ENCODE measurements at places on chromosomes 2 and 18.
A peak's percentile ranks its signal among the peaks of the same experiment; 100 is the strongest.

- DNase-seq: no peak
These were observed 12.4 kb downstream of the CIB4 start for GRCh38 chr2:26628561-26629345.

DNA sequence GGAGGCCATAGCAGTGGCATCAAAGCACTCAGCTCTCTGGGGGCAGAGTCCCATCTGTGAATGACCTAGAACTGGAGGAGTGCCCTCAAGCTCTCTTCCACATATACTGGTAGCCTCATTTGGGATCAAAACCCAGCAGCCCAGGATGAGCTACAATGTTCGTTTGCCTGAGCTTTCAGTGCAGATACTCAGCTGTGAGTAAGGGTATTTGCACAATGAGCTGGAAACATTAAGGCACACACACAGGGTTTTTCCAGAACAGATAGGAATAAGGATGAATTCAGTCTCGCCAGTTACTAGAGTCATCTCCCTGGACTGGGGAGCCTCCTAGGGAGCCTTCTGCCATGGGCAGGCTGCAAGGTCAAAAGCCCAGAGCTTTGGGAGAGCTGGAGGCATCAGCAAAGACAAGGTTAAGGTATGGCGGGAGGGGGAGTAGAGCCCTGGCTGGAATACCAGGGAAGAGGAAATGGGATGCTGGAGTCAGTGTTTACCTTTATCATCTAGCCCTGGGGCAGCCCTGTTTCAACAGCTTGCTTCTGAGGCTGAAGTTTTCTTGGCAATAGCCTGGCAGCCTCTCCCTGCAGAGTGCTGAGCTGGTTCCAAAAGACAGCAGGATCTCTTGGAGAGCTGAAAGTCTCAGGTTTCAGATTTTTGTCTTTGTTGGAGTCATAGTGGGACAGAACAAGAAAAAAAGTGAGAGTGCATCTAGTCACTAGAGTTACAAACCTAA, 187.7 kb downstream of the LOXHD1 start:
- no peak for DNase-seq

GRCh38 chr18:51163543-51163942, 33.9 kb downstream of the MEX3C start:
- DNase-seq: no peak

DNA sequence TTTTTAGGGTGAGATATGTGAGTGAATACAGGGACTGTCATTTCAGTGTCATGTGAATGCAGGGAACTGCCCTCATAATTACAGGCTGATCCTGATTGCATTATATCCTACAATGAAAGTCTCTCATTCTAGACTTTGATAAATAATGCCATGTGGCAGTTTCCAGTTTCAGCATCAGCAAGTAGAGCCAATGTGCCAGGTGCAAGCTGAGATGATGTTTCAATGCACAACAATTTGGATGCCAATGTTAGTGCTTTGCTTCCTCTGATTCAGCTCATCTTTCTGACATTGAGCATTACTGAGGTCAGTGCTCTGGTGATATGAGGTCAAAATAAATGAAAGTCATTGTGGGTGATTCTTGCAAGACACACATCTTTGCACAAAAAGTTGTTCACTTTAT, 63.7 kb upstream of the TFPI start:
- no peak for DNase-seq

- no peak for DNase-seq
These were observed 89.2 kb upstream of the GLS start for GRCh38 chr2:190791347-190791975.

DNA sequence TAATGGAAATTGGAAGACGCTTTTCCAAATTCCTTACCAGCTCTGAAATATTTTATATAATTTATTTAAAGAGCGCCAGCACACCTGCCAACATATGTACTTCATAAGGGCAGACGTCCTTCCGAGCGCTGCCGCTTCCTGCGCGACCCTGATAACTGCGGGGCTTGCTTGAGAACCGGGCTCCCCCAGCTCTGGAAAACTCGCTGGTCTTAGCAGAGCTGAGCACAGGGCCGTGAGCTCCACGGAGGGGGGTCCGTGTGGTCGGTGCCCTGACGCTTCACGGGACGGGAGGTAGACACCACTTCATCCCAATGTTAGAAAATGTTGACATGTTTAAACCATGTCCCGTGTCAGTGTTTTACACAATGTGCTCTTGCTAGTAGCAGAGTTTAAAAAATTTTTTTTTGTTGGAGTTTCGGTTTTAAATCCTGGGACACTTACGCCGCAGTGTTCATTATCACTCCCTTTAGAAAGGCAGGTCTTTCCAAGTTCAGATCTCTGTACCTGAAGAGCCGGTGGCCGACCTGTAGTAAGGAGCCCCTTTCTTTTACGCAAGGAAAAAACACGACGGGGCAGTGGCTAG, 1.6 kb downstream of the NFATC1 start:
- no peak for DNase-seq

- no peak for DNase-seq
These were observed 27.7 kb upstream of the KDM3A start for GRCh38 chr2:86413296-86414094.

DNA sequence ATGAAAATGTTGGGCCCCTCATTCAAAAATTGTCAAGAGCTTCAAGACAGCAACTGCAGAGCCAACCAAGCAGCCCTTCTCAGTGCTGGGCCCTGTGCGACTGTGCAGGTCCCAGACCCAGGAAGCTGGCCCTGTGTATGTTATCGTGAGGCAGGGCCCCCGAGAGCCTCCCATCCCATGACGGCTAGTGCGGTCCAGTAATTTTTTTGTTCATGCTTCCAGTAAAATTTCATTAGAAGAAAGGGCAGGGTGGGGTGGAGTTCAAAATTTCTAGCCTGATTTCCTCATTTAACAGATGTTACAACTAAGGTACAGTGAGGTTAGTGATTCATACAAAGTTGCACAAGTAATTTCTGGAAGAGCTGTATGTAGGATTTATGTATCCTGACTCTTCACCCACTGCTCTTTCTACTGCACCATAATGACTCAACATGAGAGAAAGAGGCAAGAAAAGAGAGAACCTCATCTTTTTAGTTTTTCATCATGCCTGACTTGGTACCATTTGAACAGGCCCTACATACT, 105.5 kb downstream of the ZEB2 start:
- DNase-seq: no peak

DNA sequence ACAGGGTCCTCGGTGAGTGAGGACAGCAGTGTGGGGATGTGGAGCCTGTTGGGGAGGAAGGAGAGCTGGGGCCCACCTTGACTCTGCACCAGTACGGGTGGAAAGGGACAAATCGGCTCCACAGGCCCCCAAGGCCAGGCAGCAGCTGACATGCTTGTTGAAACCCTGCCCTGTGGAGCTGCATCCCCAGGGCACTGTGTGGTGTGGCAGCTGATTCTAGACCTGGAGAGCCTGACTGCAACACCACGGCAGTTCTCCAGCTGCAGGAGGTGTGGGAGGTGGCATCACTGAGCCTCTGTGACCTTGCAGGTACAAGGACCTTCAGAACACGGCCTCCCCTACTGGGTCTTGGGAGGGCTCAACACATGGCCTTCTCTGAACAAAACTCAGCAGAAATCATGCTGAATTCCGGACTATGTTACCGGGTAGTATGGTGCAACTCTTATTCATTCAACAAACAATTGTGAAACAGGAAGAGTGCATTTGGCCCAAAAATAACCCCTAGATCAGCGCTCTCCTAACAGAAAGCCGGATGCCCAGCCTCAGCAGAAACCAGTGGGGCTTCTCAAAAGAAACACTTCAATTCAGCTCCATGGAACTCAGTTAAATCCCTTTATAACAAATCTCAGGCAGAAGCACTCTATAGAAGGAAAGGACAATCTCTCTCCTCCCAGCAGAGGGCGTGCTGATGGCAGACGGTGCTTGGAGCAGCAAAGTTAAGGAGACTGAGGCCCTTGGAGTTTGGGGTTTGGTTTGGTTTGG, 104.4 kb upstream of the SALL3 start:
- no peak for DNase-seq

- DNase-seq: no peak
These were observed 10.5 kb downstream of the TM4SF20 start for GRCh38 chr2:227368574-227368973.

DNA sequence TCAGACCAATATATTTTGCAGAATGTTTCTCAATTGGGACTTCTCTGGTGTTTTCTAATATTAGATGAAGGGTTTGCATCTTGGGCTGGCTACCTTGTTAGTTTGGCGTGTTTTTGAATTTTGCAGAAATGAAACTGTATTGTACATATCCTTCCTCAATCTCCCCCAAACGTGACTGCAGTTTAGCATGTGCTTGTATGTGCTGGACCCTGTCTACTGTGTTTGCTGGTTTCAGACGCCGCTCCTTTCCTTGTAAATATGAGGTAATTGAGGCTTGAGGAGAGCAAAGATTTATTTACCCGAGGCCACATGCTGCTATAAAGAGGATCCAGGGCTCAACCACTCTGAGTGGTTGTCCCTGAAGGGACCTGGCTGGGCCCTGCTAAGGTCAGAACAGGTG, 57.2 kb downstream of the NGEF start:
- DNase-seq: no peak

GRCh38 chr18:43571078-43571689, 293.9 kb upstream of the SYT4 start:
- no peak for DNase-seq

DNA sequence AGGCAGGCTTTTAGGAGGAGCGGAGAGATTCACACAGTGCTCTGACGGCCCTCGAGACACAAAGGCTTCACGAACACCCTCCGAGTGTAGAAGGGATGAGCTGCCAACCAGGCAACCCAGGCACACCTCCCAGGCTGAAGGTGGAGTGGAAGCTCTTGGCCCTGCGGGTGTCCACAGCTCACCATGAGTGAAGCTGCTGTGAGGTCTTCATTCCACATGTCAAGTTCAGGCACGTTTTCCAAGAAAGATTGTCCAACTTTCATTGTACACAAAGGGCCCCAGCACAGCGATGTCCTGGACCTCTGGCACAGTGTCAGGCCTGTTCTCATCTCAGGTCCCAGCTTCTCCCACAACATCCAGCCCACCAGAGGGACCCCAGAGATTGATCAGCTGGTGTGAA, 13.4 kb downstream of the PARD6G start:
- DNase-seq: no peak

DNA sequence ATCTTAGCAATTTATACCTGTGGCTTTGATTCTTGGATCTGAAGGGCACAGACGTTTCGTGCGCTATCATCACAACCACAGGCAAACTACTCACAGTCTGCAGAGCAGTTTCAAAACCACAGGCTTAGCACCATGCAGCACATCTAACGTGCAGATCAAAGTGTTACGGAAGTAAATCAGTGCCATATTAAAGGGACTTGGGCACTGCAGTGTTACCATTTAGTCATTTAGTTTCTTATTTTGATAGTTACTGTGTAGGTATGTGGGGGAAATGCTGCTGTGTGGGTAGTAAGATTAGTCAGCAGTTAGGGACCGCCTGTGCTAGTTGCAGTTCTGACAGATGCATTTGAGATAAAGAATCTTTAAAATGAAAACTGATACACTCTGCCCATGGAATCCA, 384.0 kb downstream of the NBAS start:
- DNase-seq: peak; percentile 31

DNA sequence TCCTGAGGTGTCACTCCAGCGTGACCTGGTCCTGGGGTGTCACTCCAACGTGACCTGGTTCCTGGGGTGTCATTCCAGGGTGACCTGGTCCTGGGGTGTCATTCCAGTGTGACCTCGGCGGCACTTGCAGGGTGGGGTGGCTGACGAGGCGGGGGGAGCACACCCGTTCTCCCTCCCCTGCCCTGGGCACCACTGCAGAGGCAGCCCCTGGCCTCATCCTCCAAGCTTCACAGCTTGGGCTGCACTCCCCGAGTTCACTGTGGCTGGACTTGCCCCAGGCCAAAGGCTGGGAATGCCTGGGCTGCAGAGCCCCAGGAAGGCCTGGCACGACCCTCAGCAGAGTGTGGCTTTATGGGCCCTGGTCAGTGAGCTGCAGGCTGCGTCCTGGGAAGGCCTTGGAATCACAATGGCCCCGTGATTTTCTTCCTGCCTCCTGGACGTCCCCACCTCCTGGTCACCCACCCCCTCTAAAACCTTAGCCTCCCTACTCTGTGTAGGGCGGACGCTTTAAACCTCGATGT, 88.3 kb downstream of the NFATC1 start:
- DNase-seq: no peak

- no peak for DNase-seq
These were observed 419.6 kb downstream of the DLGAP1 start for GRCh38 chr18:4035521-4035920.

GRCh38 chr2:98634406-98635092, 26.2 kb downstream of the UNC50 start:
- no peak for DNase-seq

- DNase-seq: no peak
These were observed 91.1 kb upstream of the EPC2 start for GRCh38 chr2:148553332-148553887.

- DNase-seq: no peak
These were observed 7.1 kb downstream of the TMEM247 start for GRCh38 chr2:46486436-46486835.

- no peak for DNase-seq
These were observed 77.2 kb upstream of the NDUFV2 start for GRCh38 chr18:9025091-9025838.
